HT-29 (cell line): ENCODE measurements at places on chromosomes 13 and 19. TPM values are rescaled to one million over a fixed set of nuclear protein-coding genes. Genes with fewer than 3 reads are reported as not detected.
A peak's percentile ranks its signal among the peaks of the same experiment; 100 is the strongest.

DNA sequence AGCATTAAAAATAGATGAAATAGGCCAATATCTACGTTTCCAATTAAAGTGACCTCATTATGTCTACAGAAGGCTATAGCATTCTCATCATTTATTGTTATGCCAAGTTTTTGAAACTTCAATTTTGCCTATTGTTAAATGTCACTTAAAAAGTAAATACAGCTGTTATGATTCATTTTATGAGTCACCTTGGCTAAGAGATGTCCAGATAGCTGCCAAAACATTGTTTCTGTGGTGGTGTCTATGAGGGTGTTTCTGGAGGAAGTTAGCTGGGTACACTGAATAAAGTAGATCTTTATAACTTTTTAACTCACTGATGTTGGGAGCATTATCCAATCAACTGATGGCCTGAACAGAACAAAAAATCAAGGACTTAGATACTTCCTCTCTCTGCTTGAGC, 1209.7 kb upstream of the PCDH9 start:
- peak; percentile 60 for DNase-seq

GRCh38 chr13:52319876-52320275, 86.1 kb downstream of the THSD1 start:
- DNase-seq, result no peak

JSRP1 gene
- 0.34 and 0.38 TPM in 2 replicates for total RNA-seq

- peak; percentile 79 for DNase-seq
These were observed 310.9 kb downstream of the ZNF536 start for GRCh38 chr19:30682999-30683536.

DNA sequence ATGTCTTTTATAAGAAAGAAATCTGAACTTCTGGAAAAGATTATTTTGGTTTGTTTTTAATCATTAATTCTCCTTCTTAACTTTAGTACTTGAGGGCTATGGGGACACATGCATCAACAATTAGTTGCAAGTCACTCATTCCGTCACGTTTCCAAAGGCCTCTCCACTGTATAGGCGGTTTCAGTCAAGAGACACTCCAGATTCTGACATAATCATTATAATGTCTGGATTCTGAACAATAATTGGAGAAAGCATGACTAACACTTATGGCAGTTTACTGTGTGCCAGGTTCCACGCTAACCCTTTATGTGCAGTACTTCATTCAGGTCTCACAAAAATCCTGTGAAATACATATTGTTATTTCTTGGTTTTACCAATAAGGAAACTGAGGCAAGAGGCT, 71.9 kb downstream of the TNFRSF19 start:
- no peak for DNase-seq

HNRNPM gene
- 162 and 178 TPM in 2 replicates for total RNA-seq

ZNF560 gene
- not detected in 2 replicates for total RNA-seq

- DNase-seq, result no peak
These were observed 224.3 kb upstream of the SOX21 start for GRCh38 chr13:94936633-94937032.

DNA sequence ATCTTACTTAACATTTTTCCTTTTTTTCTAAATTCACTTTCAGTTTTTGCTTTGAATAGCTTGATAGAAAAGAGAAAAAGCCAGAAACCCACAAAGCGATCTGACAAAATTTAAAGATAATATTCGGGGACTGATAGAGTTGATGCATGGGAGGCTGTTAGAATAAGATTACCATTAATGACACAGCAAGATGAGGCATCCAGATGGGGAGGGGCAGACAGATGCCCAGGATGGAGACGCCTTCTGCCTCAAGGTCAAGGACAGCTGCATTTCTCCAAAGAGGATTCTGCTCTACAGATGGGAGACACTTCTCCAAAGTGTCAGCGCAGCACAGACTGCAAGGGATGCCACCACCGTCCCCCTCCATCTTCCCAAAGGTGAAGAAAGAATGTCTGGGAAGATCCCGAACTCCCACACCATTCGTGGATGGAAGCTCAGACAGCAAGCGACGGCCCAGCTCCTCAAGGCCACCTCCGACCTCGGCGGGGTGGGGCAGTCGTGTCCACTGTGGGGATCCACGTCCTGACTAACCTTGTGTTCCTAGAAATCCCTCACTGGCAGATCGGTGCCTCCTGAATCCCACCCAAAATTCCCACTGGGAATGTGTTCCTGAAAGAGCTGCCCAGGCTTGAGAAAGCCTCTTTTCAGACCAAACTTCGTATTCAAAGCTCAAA, 32.9 kb downstream of the NAXD start:
- DNase-seq, result no peak

NCR1 gene
- not detected in 2 replicates for total RNA-seq

DNA sequence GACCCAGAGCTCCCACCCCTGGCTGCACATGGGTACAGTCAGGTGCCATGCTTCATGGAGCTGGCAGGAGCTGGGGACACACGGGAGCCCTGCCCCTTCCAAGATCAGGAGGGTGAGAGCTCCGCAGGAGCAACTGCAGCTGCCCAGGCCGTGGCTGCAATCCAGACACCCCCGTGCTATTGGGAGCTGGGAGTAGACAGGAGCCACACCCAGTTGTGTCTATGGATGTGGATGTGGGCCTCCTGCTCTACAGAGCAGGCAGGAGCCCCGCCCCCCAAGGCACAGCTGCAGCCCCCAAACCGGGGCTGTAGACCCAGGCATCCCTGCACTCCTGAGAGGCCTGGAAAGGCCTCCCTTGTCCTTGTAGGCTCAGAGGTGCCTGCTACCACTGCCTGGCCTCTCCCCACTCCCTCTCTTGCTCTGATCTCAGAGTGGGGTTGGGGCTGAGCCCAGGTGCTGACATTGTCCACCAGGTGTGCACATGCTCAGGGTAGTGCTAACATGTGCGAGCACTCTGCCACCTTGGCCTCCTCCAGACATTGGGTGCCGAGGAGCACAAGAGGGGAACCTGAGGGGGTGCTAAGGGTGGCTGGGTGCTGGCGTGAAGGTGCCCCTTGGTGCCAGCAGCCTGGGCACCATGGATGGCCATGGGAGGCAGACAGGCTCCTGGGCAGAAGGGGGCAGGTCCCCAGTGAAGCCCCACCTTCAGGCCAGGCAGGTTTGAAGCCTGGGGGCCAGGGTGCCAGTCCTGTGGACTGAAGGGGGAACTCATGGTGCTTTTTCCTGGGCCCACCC, 8.0 kb upstream of the BAX start:
- DNase-seq, result no peak

ZNF829 gene
- not detected in 2 replicates for total RNA-seq

- no peak for DNase-seq
These were observed 1.2 kb downstream of the GPR12 start for GRCh38 chr13:26759249-26759906.

SERPINE3 gene
- total RNA-seq, result not detected in 2 replicates

TIMM29 gene
- total RNA-seq, result 34.1 and 37.6 TPM in 2 replicates

GRCh38 chr19:46404055-46404752, 9.2 kb downstream of the CCDC8 start:
- peak; percentile 63 for DNase-seq

DNA sequence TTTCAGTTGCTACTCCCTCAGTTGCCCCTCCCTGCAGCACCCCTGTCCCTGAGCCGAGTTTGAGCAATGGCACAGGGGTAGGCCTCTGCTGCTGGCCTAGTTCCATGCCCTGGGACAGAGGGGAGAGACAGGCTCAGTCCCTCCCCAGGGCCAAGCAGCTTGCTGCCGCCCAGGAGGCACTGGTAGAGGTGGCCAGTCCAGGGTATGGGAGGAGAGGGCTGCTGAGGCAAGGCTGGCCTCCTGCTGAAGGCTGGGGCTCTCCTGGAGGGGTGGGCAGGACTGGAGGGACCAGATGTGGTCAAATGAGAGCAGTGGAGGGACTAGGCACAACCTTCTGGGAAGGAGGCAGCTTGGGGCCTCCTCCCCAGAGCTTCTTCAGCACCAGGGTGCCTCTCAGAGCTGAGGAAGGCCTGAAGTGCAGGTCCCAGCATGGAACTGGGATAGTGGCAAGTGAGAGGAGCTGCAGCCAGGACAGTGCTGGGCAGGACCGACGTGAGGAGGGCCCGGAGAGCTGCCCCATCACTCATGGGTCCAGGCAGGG, 29.8 kb upstream of the VSTM2B start:
- no peak for DNase-seq

TYROBP gene
- total RNA-seq, result not detected in 2 replicates

- DNase-seq, result no peak
These were observed 13.6 kb downstream of the ZNF490 start for GRCh38 chr19:12596927-12597548.

DNA sequence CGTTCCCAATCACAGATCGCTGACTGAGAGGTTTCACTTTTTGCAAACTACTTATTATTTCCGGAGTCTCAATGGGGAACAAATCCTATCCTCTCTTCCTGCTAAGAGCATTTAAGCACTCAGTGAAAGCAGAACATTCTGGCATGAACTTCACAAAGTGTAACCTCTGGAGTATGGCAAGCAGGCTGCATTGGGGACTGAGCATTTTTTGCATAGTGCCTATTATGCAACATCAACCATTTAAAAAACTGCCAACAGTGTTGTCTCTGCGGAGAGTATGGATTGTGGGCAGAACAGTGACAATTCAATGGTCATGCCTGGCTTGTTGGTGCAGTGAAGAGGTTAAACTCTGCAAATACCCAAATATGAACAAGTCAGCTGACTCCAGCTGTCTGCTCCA, 484.6 kb downstream of the OLFM4 start:
- no peak for DNase-seq

PCDH17 gene
- total RNA-seq, result not detected in 2 replicates

BCL3 gene
- 39.1 and 50.6 TPM in 2 replicates for total RNA-seq

DNA sequence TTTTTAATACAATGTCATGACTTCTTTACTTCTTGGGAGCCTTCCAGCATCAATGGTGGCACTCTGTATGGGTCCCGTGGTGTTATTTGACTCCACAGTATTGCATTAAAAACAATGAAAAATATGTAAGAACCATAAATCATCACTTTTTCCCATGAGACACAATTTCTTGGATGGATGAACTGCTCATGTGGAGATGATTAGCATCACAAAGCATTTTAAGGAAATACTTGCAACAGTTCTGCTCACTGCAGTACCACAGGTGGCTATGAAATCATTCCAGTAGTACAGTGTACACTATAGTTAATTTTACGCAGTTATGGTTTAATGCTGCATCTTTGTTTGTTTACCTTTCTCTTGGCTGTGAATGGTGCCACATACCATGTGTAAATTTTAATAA, 37.2 kb upstream of the C1QTNF9B start:
- DNase-seq, result no peak

DNA sequence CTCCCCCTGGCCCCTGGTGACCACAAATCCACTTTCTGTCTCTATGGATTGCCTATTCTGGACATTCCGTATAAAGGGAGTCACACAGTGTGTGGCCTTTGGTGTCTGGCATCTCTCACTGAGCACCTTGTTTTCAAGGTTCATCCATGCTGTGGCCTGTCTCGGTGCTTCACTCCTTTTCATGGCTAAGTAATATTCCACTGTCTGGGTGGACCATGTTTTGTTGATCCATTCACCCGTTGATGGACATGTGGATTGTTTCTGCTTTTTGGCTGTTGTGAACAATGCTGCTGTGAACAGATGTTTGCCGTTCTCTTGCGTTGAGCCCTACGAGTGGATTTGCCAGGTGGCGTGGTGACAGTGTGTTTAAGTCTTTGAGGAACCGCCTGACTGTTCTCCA, 10.6 kb downstream of the EVI5L start:
- no peak for DNase-seq

PGLYRP1 gene
- not detected in 2 replicates for total RNA-seq

- DNase-seq, result no peak
These were observed 36.3 kb downstream of the SMIM24 start for GRCh38 chr19:3443840-3444694.

BEST2 gene
- total RNA-seq, result 0.37 and 0.48 TPM in 2 replicates

ZNF66 gene
- 0.05 and 0.16 TPM in 2 replicates for total RNA-seq

C13orf46 gene
- 0.38 and 0.60 TPM in 2 replicates for total RNA-seq

TMEM221 gene
- not detected in 2 replicates for total RNA-seq

FLT1 gene
- not detected in 2 replicates for total RNA-seq

GRCh38 chr13:21461131-21461530, 2.0 kb upstream of the ZDHHC20 start:
- no peak for DNase-seq

DNA sequence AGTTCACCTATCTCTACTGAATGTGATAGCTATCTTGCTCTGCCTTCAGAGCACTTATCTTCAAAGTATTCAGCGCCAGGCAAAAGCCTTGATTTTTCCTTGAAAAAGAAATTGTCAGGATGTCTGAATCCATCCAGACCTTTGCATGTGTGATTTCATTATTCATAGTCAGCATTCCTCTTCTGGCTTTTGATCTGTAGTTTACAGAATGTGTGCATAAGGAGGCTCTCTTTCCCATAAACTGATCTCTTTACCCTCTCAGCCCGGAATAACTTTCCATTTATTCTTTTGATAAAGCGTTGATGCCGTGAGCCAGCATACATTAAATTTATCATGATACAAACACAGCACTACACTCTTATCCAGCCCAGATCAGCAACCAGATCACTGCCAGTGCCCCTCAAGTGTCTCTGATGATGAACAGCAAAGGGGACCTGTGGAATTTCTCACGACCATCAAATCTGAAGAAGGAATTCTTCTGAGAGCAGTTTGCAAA, 130.8 kb downstream of the DNAJC15 start:
- DNase-seq, result no peak

GRCh38 chr13:64556376-64556775, 2673.8 kb downstream of the PCDH9 start:
- DNase-seq, result no peak

- no peak for DNase-seq
These were observed 6.7 kb upstream of the RANBP3 start for GRCh38 chr19:5984600-5984999.

DNA sequence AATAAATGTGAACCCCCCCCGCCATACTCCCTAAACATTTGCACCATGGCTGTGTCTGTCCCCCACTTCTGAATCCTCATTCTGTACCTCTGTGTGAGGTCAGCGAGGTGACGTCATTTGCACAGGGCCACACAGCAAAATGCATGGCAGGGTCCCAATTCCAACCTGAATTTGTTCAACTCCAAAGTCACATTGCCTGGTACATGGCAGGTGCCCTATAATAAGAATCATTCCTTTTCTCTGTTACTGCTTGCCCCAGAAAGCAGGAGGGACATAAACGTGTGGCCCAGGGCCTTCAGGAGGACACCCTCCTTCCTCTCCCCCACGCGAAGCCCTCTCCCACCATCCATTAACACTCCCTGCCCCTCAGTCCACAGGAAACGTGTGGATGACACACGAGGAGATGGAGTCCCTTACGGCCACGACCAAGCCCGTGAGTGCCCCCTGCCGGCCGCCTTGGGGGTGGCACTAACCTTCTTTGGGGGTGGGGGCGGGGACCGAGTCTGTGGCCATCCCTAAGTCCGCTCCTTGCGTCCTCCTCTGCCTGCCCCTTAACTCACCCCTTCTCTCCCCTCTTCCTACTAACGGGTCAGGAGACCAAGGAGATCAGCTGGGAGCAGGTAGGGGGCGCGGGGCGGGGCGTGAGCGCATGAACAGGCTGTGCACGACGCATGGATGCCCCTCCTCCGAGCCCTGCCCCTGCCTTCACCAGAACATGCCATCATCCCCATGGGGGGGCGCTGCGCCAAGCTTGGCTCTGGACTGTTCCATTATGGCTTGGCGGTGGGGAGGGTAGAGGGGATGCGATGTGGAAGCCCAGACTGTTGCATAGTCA, 9.4 kb downstream of the HRC start:
- DNase-seq, result peak; percentile 85

GRCh38 chr19:34502582-34503411, 21.2 kb downstream of the WTIP start:
- no peak for DNase-seq

GRCh38 chr19:16316506-16316882, 8.1 kb upstream of the KLF2 start:
- DNase-seq, result no peak

PNMA8A gene
- total RNA-seq, result not detected in 2 replicates

GRCh38 chr19:1416014-1416841, 8.8 kb downstream of the DAZAP1 start:
- no peak for DNase-seq
